T-helper 2 cell treated with Interferon-gamma antibody and Interleukin-4, amounts not matched to agents 5 μg/mL and 100 μg/mL, for 36 hours (primary cell): ENCODE measurements at places on chromosomes 3 and 15.

GRCh38 chr3:130916507-130917167 is 22.8 kb downstream of the ATP2C1 start:
- DNase-seq, result no peak
- peaks cover 22% of the 10 kb centered on the region for H3K36me3 ChIP-seq
- H3K27me3 ChIP-seq, result no peaks in the 10 kb centered on the region
- H3K27ac ChIP-seq, result no peak overlapping the region
- peaks cover 23% of the 10 kb centered on the region for H3K4me1 ChIP-seq
- H3K4me3 ChIP-seq, result no peak overlapping the region

- H3K36me3 ChIP-seq, result peaks cover 2% of the 10 kb centered on the region
- peaks cover 73% of the 10 kb centered on the region for H3K27me3 ChIP-seq
- peaks cover 12% of the 10 kb centered on the region for H3K4me1 ChIP-seq
- no peak overlapping the region for H3K4me3 ChIP-seq
Observed at GRCh38 chr3:45225465-45226205, 452 bp downstream of the TMEM158 start.

- DNase-seq, result no peak
- no peaks in the 10 kb centered on the region for H3K36me3 ChIP-seq
- H3K4me3 ChIP-seq, result no peak overlapping the region
- no peak overlapping the region for H3K27ac ChIP-seq
Observed at GRCh38 chr3:39515681-39516441, 48.4 kb downstream of the MOBP start.

- H3K4me1 ChIP-seq, result peaks cover 4% of the 10 kb centered on the region
- no peaks in the 10 kb centered on the region for H3K36me3 ChIP-seq
- DNase-seq, result no peak
- H3K4me3 ChIP-seq, result no peak overlapping the region
Observed at GRCh38 chr15:28900041-28900891, 14.5 kb downstream of the APBA2 start.

GRCh38 chr3:14938954-14939353 is 8.4 kb upstream of the NR2C2 start:
- no peak overlapping the region for H3K4me3 ChIP-seq
- H3K27ac ChIP-seq, result no peak overlapping the region
- DNase-seq, result no peak
- H3K36me3 ChIP-seq, result peaks cover 11% of the 10 kb centered on the region
- peaks cover 3% of the 10 kb centered on the region for H3K27me3 ChIP-seq
- no peaks in the 10 kb centered on the region for H3K4me1 ChIP-seq

DNA sequence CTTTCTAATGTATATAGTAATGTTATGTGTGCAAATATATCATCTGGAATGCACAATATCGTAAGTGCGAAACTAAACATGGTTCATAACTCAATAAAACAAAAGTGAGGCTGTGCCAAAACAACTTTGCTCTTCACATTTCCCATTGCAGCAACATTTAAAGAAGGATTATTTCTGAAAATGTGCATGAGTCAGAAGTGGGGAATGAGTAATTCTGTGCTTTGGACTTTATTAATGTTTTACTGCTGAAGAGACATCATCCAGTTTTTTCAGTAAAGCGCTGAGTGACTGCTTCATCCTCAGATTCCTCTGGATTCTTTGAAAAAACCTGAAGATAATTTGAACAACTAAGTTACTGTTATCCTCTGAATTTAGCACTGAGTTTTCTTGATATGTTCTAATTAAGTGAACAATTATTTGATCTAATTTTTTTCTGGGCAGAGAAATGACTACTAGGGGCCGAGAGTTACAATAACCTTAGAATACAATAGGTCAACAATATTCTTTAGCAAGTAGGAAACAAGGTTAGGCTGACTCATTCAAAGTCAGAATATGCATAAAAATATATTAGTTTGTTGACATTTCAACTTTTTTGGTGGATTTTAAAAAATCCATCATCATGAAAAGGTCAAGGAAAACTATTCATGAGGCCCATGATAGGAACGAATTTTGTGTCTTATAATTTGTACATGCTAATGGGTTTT is 20.0 kb upstream of the PLCL2 start:
- DNase-seq, result no peak
- peaks cover 8% of the 10 kb centered on the region for H3K4me1 ChIP-seq
- peaks cover 36% of the 10 kb centered on the region for H3K27me3 ChIP-seq
- H3K36me3 ChIP-seq, result no peaks in the 10 kb centered on the region

DNA sequence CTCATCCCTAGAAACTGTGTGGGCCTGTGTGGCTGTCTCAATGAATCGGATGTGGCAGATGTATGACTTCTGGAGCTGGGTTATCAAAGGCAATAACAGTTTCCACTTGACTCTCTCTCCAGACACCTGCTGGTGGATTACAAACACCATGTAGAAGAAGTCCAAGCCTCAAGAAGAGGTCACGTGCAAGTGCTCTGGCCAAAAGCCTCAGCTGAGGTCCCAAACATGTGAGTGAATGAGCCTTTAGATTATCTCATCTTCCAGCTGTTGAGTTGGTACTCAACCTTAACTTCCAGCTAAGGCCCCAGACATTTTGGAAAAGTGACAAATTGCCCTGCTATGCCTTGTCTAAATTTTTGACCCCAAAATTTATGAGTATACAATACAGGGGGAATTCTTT is 42.7 kb upstream of the IL12A start:
- no peak overlapping the region for H3K27ac ChIP-seq
- peaks cover 22% of the 10 kb centered on the region for H3K4me1 ChIP-seq
- no peak for DNase-seq
- H3K27me3 ChIP-seq, result peaks cover 37% of the 10 kb centered on the region

DNA sequence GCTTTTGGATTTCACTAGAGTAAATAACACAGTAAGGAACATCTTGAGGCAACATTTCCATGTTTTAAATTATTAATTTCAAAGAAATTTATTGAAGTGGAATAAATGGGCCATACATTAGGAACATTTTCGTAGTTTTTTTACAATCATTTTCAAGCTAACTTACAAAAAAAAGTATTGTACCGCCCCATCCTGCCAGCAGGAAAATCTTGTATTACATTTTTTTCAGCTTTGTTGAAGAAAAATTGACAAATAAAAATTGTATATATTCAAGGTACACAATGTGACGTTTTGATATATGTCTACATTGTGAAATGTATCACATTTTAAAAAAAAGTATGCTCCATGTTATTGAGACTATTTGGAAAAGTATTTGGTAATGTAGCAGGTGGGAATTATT is 1001.9 kb upstream of the NR2F2 start:
- H3K4me3 ChIP-seq, result no peak overlapping the region
- DNase-seq, result no peak
- H3K27ac ChIP-seq, result no peak overlapping the region
- no peaks in the 10 kb centered on the region for H3K36me3 ChIP-seq
- H3K27me3 ChIP-seq, result peaks cover 51% of the 10 kb centered on the region

DNA sequence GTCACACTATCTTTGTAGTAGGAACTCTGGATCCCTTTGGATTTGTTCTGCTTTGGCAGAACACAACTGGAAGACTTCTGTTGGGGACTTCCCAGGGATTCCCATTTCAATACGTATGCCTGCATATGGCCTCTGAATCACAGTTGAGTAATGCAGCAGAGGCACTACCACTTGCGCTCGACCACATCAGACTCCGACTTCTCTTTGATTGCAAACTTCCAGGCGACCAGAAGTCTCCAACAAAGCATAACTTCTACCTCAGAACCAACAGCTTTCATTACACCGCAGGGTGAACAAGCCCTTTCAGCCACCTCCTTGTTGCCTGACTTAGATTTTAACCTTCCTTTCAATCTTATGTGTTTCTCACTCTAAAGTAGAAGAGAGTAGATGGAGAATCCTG is 924.4 kb downstream of the IGSF11 start:
- no peak overlapping the region for H3K27ac ChIP-seq
- H3K4me1 ChIP-seq, result no peaks in the 10 kb centered on the region
- no peaks in the 10 kb centered on the region for H3K27me3 ChIP-seq

GRCh38 chr15:28985316-28985645 is 99.5 kb downstream of the APBA2 start:
- H3K27ac ChIP-seq, result no peak overlapping the region
- DNase-seq, result no peak
- H3K4me3 ChIP-seq, result no peak overlapping the region
- H3K4me1 ChIP-seq, result peaks cover 6% of the 10 kb centered on the region
- H3K36me3 ChIP-seq, result no peaks in the 10 kb centered on the region

DNA sequence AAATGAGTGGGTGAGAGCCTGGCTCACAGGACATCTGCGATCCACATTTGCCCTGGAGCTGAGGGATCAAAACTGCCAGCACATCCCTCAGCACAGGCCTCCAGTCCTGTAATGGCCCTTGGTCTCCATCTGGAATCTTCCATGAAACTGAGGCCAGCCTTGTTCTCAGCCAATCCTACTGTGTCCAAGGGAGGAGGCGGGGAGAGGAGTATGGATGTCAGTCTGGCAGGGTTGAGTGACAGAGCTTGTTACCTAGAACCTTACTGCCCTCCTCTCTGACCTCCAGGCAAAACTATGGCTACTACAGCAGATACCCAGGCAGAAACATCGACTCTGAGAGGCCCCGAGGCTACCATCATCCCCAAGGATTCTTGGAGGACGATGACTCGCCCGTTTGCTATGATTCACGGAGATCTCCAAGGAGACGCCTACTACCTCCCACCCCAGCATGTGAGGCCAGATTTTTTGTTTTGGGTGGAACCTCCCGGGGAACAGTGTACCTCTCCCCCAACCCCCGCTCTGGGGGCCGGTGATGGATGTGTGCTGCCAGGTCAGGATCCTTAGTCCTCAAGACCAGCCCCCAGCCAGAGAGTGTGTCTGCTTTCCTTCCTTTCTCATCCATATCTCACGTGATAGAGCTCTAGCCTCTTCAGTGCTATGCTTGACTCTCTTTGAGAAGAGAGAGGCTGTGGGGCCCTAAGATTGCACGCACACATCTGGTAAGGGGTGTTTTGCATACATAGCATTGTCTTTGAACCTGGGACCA is 41.3 kb downstream of the CHDH start:
- DNase-seq, result no peak
- H3K4me3 ChIP-seq, result no peak overlapping the region
- no peak overlapping the region for H3K27ac ChIP-seq
- H3K36me3 ChIP-seq, result no peaks in the 10 kb centered on the region

GRCh38 chr15:78540141-78540870 is at the start of gene PSMA4:
TSS of gene PSMA4 (plus strand) at chr15:78540444. CDS start at chr15:78541928, 1,484 bp downstream.
- DNase-seq, result peak; percentile 92
- H3K27ac ChIP-seq, result peak within 1 kb of the TSS; percentile 97
- peaks cover 31% of the 10 kb centered on the region for H3K36me3 ChIP-seq
- no peaks in the 10 kb centered on the region for H3K27me3 ChIP-seq
- peak within 1 kb of the TSS; percentile 91 for H3K4me3 ChIP-seq
- H3K4me1 ChIP-seq, result peaks cover 30% of the 10 kb centered on the region

DNA sequence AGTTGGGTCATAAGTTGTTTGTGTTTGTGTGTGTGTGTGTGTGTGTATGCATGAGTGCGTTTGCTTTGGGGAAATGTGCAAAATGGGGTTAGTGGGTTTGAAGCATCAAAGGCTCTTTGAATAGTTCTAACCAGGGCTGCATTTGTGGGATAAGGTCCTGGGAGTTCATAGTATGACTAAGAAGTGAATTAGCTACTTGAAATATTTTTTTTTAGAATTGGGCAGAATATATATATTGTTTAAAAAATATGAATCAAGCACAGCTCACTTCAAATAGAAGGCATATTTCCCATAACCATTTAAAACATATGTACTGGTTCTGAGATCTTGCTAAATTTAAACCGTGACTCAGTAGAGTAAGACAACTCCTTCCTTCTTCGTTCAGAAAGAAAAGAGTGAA is 43.1 kb downstream of the IGF2BP2 start:
- H3K4me3 ChIP-seq, result no peak overlapping the region
- no peak overlapping the region for H3K27ac ChIP-seq
- H3K36me3 ChIP-seq, result no peaks in the 10 kb centered on the region
- peaks cover 9% of the 10 kb centered on the region for H3K27me3 ChIP-seq
- no peaks in the 10 kb centered on the region for H3K4me1 ChIP-seq

- DNase-seq, result no peak
- H3K36me3 ChIP-seq, result no peaks in the 10 kb centered on the region
- H3K27ac ChIP-seq, result peak overlapping the region; percentile 69
- peak overlapping the region; percentile 85 for H3K4me3 ChIP-seq
- H3K4me1 ChIP-seq, result peaks cover 41% of the 10 kb centered on the region
Observed at GRCh38 chr15:73631915-73632669, 1.1 kb downstream of the NPTN start.

GRCh38 chr15:98519767-98520550 is 128.4 kb upstream of the IGF1R start:
- H3K4me3 ChIP-seq, result no peak overlapping the region
- no peak for DNase-seq
- peaks cover 6% of the 10 kb centered on the region for H3K4me1 ChIP-seq
- no peaks in the 10 kb centered on the region for H3K27me3 ChIP-seq
- H3K27ac ChIP-seq, result no peak overlapping the region
- H3K36me3 ChIP-seq, result no peaks in the 10 kb centered on the region

DNA sequence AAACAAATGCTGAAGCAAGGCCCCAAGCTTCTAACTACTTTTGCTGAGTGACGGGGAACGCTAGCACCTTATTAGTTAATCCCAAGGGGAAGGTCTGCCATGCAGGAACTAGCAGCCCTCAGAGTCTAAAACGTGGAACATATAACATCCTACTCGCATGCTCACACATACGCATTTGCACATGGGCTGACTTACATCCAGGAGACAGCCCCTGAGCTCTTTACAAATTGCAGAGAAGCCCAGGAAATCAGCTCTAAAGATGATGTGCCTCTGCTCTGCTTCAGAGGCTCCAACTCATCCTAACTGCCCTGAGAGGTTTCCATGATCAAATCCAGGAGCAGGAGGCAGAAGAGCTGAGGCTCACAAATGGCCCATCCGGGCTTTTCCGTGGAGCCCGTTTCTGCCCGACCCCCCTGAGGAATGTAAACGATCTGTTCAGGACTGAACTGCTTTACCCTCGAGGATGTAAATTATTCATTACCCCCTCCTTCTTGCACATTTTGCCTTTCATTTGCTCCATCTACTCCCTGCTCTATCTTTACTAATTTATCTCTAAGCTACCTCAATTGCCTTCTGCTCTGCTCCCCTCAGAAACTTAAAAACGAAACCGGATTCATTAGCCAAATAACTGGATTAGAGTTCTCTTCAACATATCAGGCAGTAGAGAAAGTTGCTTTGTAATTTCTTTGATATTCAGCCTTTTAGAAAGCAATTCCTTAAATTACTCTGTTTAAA is 141.9 kb upstream of the CCDC54 start:
- DNase-seq, result no peak
- H3K4me3 ChIP-seq, result peak overlapping the region; percentile 68
- no peak overlapping the region for H3K27ac ChIP-seq
- peaks cover 23% of the 10 kb centered on the region for H3K27me3 ChIP-seq
- peaks cover 11% of the 10 kb centered on the region for H3K4me1 ChIP-seq
